ENCODE measurements at places on chromosomes 5 and 9.

GRCh38 chr9:90368241-90368640 lies 274.4 kb downstream of the DIRAS2 start:
- DNase-seq: no peak

- DNase-seq: no peak
Observed at GRCh38 chr9:91376239-91376638, 14.5 kb upstream of the AUH start.

GRCh38 chr5:155049569-155050383 lies 36.2 kb downstream of the KIF4B start:
- DNase-seq: no peak

DNA sequence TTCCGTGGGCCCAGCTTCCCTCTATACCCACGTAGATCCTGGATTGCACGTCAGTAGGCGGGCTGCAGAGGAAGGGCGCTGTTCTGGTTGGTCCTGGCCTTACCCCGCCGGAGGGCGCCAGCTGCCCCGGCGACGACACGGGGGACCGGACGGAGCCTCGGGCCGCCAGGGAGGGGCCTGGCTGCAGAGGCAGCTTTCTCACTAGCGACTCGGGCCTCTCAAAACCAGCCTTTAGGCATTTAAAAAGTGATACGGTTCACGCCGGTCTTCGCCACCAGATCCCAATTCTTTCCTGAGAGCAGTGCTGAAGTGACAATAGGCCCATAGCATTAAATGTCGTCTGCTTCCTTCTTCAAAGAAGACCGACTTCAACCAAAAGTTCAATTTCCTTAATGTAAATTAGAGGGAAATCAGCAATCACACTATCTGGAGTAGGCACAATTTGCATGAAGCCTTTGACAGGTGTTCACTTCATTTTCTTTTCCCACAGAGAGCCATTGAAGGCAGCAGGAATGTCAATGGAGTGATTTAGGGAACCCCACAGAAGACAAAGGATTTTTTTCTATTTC lies 17.6 kb upstream of the UBE2D2 start:
- peak; percentile 70 for DNase-seq

GRCh38 chr9:91200692-91201336 lies 160.9 kb downstream of the AUH start:
- DNase-seq: no peak

GRCh38 chr9:126095546-126096190 lies 231.0 kb upstream of the MVB12B start:
- no peak for DNase-seq

DNA sequence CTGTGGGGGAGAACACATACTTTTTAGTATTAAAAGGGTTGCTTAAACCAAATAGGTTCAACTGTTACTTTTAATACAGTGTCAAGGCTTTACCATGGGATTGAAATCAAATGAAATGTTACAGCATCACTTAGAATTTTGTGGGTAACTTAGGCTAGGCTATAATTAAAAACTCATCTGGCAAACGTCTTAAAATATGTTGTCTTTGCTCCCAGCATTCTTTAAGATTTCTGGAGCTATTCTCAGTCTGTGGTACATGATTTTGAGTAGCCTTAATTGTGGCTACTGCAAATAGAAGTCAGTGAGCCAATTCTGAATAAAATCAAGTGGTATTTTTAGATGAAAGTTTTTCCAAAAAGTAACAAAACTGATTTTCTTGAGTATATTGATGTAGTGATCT lies 30.7 kb downstream of the UHRF2 start:
- no peak for DNase-seq

DNA sequence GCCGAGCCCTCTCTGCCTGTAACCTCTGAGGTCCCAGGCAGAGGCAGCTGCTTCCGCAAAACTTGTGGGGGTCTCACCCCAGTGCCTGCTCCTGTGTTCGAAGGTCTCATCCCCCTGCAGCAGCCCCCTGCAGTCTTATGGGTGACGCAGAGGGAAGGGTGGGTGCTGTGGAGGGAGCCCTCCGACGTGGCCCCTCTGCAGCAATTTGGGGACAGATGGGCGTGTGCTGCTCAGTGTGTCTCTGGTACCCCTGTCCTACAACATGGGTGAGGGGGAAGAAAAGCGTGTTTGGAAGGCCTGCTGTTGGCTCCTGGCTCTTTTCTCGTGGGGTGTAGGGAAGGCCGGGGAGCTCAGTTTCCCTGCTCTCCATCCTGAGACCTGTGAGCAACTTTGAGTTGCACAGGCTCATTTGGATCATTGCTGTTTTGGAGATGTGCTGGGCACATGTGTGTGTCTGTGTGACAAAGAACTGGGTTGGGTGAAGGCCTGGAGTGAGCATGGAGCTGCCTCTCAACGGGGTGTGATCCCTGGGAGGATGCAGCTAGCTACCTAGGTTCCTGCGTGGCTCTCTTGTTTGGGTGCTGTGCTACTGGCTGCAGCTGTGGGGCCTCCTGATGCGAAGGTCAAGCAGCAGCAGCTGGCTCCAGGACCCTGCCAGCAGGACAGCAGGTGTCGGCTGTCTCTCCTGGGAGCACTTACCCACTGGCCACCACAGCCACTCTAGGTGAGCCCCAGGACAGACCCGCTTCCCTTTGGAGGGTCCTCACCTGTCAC lies 179.6 kb upstream of the PITX1 start:
- DNase-seq: no peak

- no peak for DNase-seq
Observed at GRCh38 chr5:74541381-74541781, 99.1 kb downstream of the ENC1 start.

DNA sequence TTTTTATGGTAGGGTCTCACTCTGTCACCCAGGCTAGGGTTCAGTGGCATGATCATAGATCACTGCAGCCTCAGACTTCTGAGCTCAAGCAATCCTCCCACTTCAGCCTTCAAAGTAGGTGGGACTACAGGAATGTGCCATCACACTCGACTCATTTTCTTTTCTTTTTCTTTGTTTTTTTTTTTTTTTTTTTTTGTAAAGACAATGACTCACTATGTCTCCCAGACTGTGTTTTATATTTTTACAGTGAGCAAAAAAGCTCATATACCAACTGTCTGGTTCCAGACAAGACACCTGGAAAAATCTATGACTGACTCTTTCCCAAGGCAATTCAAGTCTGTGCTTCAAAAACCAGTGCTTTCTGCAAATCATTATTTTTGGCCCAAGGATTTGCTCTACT lies 10.8 kb upstream of the FOXD1 start:
- no peak for DNase-seq

- no peak for DNase-seq
Observed at GRCh38 chr5:78993165-78993564, 8.1 kb upstream of the ARSB start.

DNA sequence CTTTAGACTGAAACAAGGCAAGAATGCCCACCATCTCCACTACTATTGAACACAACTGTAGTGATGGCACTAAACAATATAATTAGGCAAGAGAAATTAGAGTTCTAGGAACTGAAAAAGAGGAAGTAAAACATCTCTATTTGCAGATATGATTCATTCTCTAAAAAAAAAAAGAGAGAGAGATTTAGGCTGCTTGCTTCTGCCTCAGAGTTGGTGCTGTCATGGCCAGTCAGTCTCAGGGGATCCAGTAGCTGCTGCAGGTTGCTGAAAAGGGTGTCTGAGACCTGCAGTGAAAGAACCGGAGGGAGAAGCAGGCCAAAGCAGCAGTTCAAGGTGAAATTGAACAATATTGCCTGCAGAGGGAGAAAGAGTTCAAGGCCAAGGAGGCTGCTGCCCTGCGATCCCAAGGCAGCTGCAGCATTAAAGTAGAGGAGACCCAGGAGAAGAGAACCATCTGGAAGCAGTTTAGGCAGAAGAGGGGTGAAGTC lies 72.5 kb downstream of the AP3B1 start:
- no peak for DNase-seq

DNA sequence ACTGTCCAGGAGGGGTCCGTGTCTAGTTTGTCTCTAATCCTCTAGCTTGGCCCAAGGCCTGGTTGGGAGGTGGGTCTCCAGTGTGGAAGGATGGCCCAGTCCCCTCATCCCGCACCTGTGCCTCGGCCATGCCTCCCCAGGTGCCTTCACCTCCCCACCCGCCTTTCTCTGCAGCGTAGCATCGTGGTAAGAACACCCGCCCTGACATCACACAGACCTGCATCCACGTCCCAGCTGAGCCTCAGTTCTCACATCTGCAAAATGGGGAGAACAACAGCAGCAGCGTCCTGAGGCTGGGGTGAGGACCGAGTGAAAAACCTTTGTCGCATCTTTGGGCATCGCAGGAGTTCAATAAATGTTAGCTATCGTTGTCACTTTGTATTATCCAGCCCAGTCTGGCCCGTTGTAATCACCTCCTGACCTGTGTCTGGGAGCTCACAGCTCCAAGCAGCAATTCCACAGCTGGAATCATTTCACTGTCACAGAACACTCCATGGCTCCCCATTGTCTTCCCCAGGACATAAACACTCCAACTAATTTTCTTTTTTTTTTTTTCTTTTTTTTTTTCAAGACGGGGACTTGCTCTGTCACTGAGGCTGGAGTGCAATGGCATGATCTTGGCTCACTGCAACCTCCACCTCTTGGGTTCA lies 181.2 kb upstream of the IER5L start:
- no peak for DNase-seq

DNA sequence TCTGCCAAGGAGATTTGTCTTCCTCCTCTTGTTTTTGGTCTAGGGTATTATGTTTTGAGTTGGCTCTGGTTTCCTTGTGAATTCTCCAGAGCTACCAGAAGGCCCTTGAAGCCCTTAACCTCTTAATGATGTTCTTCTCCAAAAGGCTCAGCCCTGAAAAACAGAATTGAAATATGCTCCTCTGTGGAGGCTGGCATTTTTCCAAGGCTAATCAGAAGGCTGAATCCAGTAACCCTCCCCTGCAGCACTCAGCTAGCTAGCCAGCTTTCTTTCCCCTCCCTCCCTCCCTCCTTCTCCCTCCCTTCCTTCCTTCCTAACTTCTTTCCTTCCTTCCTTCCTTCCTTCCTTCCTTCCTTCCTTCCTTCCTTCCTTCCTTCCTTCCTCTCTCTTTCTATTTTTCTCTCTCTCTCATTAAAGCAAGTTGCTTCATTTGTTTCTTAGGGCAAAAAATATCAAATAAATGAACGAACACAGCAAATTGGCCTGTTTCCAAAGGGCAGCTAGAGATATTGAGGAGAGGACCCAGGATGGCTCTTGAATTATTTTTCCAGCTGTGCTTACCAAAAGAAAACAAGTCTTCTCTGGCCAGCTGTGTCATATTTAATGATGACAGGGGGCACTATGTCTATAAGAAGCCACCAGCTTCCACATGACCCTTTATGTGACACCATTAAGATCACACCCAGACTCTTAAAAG lies 38.7 kb downstream of the JAKMIP2 start:
- DNase-seq: no peak

DNA sequence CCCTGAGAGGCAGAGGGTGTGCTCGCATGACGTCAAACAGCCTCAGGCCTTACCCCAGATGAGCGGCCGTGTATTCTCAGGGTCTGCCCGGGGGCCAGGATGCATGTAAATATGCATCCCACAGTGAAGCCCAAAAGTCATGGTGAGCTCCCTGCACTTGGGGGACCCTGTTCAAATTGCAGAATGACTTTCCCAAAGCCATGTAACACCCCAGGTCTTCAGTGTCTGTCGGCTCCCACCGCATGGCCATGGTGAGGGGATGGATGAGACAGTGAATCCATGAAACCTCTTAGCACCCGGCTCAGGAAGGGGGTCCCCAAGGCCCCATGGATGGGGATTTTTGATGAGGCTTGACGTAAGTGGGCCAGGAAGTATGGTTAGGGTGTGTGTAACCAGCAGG lies 9.3 kb upstream of the COL5A1 start:
- DNase-seq: no peak

DNA sequence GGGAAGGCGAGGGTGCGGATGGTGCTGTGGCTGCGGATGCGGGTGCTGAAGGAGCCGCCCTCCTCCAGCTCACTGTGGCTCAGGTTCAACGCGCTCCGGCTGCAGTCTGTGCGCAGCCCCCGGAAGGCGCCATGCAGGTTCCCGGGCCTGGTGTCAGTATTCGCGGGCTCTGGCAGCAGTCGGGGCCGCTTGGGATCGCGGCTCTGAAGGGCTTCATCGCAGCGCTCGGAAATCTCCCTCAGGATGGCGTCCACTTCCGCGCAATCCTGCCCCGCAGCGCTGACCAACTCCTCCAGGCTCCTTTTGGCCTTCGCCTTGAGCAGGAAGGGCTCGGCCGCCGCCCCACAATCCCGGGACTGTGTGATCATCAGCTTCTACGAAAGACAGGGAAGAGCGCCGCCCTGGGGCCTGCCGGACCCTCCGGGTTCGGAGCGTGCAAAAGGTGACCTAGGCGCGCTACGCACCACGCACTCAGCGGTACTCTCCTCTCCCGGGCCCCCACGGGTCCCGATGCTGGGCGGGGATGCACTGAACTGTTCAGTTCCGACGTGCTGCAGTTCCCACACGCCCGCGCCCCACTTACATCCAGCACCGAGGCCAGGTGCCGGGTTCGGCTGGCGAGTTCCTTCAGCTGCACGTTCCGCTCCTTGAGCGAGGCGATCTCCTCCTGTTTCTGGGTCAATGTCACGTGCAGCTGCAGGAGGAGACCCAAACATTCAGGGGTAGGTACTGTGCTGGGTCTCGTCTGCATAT lies 6.5 kb downstream of the MCIDAS start:
- DNase-seq: peak; percentile 18

- no peak for DNase-seq
Observed at GRCh38 chr5:83097689-83098231, 20.4 kb downstream of the XRCC4 start.
